BJ (cell line): ENCODE measurements at places on chromosomes 1 and 21. TPM values are rescaled to one million over a fixed set of nuclear protein-coding genes. Genes with fewer than 3 reads are reported as not detected.

The C1orf56 gene
- 1.6 and 2.0 TPM in 2 replicates for polyA plus RNA-seq

The AGT gene
- polyA plus RNA-seq, result 2.1 and 4.1 TPM in 2 replicates

The CCDC18 gene
- 2.6 and 3.7 TPM in 2 replicates for polyA plus RNA-seq

The SPRR2E gene
- polyA plus RNA-seq, result not detected in 2 replicates

The KRTAP22-2 gene
- not detected in 2 replicates for polyA plus RNA-seq

The SLC2A5 gene
- polyA plus RNA-seq, result 0.16 and 0.31 TPM in 2 replicates

The NHLH1 gene
- 0.13 and 0.20 TPM in 2 replicates for polyA plus RNA-seq

The NHLH2 gene
- not detected in 2 replicates for polyA plus RNA-seq

The SLAMF9 gene
- not detected in 2 replicates for polyA plus RNA-seq

The SYCP1 gene
- not detected in 2 replicates for polyA plus RNA-seq

The ARTN gene
- 0.17 and 0.39 TPM in 2 replicates for polyA plus RNA-seq

The LMOD1 gene
- polyA plus RNA-seq, result 67.8 and 112 TPM in 2 replicates

The C1QB gene
- polyA plus RNA-seq, result not detected in 2 replicates

The NRIP1 gene
- polyA plus RNA-seq, result 5.2 and 12.0 TPM in 2 replicates
